Fibroblast of skin of back (primary cell): ENCODE measurements at places on chromosomes 1 and 21.

- no peak for DNase-seq
These were observed 31.2 kb downstream of the MTARC1 start for GRCh38 chr1:220817907-220818306.

- peak; percentile 84 for DNase-seq
These were observed 36.2 kb upstream of the IPO9 start for GRCh38 chr1:201792534-201793305.

DNA sequence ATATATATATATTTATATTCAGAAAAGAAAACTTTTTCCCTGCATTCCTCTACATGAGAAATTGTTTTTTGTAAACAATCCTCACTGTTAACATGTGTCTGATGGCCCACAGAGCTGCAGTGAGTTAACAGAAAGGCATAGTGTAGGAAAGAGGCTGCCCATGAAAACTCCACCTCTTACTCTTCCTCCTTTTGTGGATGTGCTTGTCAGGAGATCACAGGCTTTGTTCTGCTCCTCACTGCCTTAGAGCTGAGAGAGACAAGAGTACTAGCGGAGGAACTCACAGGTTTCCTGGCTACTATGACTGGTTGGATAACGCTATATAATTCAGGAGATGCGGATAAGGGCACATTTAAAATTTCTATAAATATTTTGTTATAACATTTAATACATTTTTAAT is 200.6 kb downstream of the BRINP3 start:
- DNase-seq, result no peak

DNA sequence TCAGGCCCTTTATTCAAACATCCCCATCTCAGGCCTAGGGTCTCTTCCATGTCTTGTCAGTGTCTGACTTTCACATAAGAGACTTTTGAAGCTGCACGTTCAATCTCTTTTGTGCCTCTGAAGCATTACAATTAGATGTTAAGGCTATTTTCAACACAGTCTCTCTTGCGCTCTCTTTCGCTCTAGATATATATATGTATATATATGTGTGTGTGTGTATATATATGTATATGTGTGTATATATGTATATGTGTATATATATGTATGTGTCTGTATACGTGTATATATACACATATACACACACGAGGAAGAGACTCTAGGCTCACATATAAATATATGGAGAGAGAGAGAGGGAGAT is 162.5 kb upstream of the RNPC3 start:
- no peak for DNase-seq

GRCh38 chr1:29998686-29999085 is 724.7 kb downstream of the MATN1 start:
- DNase-seq, result no peak

DNA sequence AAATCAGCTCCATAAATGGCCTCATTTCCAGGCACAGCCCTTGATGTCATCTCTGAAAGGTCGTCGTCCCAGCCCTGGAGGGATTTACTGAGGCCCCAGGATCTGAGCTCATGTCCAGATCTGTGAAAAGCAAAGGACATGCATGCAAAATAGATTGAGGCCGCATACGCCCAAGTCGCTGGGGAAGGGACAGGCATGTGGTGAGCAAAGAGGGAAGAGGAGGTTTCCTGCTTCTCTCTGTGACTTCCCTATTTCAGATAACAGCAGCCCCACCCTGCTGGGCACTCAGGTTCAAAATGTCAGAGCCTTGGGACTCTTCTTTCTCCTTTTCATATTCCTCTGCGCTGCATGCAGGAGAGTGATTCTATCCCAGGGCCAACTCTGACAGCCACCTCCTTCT is 197.2 kb downstream of the ADSS2 start:
- no peak for DNase-seq

- DNase-seq, result peak; percentile 26
These were observed 13.4 kb upstream of the PIAS3 start for GRCh38 chr1:145871994-145872924.

DNA sequence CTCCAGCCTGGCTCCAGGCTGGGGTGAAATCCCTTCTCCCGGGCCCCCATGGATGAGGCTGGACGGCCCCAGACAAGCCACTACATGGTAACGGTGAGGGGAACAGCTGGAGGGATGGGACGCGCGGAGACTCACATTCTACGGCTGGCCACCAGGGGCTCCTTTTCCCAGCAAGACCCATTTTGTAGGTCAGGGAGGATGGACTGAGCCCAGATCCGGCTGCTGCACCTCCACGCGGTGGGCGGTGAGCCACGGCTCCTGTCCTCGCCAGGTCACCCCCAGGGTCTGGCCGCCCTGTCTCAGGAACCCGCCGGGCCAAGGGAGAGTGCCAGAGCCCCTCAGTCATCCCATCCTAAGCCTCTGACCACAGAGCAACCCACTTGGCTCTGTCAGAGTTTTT is 75.0 kb upstream of the ACTRT2 start:
- no peak for DNase-seq

DNA sequence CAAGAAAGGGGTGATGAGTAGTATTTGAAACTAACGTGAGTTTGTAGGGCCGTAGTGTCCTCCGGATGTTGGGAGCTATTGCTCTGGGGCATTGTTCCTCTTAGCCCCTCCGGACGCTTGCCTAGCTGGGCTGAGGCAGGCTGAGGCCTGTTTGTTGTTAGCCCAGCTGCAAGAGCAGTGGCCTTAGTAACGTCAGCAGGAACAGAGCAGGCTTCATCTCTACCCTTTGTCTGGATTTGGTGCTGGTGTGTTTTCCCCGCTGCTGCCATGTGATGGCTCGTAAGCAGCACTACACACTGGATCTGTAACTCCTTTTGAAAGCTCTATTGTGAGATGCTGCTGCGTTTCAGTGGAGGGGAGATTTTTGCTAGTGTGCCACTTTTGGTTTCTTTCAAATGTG is 57.6 kb downstream of the DNM3 start:
- no peak for DNase-seq

DNA sequence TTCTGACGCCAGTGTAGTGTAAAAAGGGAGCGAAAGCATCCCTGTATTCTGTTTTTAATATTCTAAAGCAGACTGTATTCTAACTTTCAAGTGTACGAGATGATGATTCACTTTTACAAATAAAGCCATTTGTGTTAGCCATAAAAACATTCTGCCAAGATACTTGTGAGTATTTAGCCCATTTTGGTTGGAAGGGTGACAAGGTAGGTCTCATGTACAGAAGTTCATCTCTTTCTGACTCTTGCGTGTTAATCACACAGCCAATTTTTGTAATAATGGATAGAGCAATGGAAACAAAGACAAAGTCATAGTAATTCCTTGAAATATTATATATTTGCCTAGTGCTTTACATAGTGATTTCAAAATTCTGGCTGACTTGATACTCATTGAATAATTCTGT is 125.3 kb upstream of the GREM2 start:
- DNase-seq, result peak; percentile 20

DNA sequence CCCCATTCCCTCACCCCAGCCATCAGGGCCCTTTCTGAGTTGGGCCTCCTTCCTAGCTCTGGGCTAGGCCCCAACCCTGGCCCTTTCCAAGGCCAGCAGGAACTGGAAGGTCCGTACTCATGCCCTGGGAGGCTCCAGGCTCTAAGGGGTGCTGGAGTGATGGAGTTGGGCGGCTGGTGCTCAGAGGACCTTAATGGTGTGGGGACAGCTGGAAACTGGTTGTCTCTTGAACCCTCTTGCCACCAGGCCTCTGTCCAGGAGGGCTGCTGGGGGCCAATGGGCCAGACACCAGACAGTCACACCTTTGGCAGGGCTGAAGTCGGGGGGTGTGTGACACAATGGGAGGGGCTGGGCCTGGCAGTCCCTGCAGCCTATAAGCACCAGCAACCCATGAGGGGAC is 9.2 kb upstream of the PADI1 start:
- DNase-seq, result no peak

DNA sequence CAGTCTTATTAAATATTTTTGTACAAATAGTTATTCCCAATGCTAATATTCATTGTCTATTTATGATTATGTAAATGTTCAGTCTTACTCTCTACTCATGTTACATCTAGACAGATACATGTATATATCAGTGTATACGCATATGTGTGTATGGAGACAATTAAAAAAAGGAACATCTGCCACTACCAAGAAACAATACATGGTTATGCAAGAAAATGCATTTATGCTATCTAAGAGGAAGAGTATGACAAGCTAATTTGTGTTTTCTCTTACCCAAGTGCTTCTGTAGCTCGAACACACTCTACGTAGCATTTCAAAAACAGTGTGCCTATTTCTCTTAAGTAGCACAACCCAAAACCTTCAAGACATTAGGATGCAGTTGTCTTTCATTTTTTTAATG is 6.1 kb upstream of the RLF start:
- no peak for DNase-seq
